ENCODE measurements at places on chromosomes 2 and 18. TPM values are rescaled to one million over a fixed set of nuclear protein-coding genes. Genes with fewer than 3 reads are reported as not detected.

Gene LINC00305
- not detected for total RNA-seq

Gene DHRS9
- total RNA-seq = not detected

Gene MC4R
- total RNA-seq = not detected

Gene GPR35
- total RNA-seq = 1.5 TPM

Gene IL1RL1
- total RNA-seq = not detected

Gene EPAS1
- total RNA-seq = not detected

Gene OTOF
- total RNA-seq = 0.47 TPM

Gene FBXO36
- 3.4 TPM for total RNA-seq

Gene SPATA3
- not detected for total RNA-seq

Gene SNORC
- total RNA-seq = 2.4 TPM

Gene TXNL1
- 66.7 TPM for total RNA-seq

Gene PDE1A
- 4.2 TPM for total RNA-seq

Gene KIF5C
- total RNA-seq = 673 TPM

Gene SCLY
- 44.0 TPM for total RNA-seq

Gene IHH
- total RNA-seq = not detected
